Prostate gland (tissue), 2 donors: ENCODE measurements at places on chromosomes 6 and 20.

DNA sequence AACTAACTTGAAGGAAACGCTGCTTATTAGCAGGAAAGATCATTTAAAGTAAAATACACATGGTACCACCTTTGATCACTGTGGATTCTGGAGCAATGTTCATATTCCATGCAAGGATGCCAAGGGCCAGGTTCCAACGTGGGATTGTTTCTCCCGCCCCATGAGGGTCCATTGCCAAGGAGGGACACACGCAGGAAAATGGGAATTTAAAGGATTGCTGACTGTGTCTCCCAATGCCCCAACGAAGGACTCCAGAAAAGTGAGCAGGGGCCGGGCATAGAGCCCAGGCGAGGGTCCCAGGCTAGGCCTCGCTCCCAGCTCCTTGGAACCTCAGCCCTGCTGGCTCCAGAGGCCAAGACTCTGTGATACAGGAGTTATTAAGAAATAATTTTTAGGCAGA is 111.2 kb downstream of the DACT2 start:
- no peak for DNase-seq

GRCh38 chr6:111195656-111196055 is 108.4 kb downstream of the SLC16A10 start:
- no peak for DNase-seq

DNA sequence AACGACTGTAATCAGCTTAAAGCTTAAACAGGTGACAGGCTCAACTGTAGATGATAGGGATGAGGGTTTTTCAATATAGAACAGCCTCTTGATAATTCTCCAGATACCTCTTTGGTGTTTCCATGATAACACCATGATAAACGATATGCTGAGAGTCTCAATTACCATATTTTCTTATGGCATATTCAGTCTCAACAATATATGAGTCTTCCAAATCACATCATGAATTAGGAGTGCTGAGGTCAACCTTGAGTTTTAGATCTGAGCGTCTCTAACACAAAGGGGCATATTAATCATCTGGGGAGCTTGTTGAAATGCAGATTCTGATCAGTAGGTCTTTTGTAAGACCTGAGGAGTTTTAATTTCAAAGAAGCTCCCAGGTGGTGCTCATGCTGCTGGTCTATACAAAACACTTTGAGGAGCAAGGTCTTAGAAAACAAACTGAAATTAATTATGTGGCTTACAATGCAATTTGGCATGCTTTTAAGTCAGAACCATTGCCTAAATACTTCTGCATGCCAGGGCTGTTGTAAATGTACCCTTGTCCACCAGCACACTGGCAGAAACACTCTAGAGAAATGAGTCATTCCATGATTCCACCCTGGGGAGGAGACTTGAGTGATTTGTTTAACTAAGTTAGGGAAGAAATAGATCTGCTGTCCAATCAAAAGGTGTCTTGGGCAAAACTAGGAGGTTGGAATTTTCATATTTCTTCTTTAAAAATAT is 49.6 kb downstream of the PTCHD4 start:
- no peak for DNase-seq

DNA sequence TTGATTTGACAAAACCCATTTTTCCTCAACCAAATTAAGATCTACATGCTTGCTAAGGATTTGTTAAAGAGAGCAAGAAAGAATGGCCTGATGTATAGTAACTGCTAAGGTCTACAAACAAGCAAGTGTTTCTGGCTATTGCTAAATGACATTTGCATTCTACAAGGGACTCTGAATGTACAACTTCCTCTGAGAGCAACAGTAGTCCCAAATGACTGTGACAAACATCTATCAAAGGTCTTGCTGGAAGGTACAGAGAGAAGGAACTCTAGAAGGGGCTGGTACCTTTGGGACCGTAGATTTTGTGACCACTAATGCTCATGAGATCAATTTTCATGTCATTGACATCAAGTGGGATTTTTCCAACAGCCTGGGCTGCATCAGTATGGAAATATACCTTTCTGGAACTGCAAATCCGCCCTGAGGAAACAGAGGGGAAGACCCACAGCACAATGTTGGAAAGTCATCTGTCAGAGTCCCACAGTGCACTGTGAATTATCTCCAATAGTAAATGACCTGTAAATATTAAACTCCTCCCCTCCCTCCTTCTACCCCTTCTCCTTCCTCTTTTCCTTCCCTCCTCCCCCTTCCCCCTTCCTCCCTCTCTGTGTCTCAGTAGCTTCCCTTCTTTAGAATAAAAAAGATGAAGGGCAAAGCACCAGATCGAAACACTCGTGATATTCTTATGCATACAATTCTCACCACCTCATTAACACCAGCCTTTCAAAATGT is 15.9 kb upstream of the CPNE1 start:
- DNase-seq = no peak

DNA sequence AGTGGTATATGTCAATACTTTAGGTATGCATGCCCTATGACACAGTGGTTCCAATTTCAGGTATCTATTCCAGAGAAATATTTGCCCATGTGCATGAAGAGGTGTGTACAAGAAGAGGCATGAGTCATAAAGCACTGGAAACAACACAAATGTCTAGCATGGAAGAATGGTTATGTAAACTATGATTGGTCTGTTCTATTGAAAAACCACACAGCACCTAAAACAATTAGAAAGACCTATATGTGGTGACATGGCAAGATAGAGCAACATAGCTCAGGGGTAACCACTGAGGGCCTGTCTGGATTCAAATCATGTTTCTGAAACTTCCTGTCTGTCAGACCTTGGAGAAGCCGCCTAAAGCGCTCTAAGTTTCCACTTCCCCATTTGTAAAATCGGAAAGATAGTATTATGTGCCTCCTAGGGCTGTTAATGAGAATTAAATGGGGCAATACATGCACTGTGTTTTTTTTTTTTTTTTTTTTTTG is 76.0 kb upstream of the SHLD1 start:
- DNase-seq = no peak

DNA sequence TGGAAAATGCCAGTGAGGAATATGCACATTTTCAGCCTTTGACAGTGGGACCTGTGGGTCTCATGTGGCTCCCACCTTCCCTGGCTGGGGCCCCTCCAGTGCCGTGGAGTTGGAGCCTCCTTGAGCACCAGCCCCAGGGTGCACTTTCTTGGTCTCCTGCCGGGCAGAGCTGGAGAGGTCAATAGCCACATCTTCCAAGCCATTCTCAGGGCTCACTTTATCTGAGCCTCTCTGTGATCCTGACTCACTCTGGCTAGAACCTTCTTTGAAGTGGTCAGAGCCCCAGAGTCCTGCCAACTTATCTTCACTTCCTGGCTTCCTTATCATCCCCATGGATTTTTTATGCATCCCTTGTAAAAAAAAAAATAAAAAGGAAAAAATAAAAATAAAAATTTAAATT is 5.7 kb downstream of the VSX1 start:
- no peak for DNase-seq

DNA sequence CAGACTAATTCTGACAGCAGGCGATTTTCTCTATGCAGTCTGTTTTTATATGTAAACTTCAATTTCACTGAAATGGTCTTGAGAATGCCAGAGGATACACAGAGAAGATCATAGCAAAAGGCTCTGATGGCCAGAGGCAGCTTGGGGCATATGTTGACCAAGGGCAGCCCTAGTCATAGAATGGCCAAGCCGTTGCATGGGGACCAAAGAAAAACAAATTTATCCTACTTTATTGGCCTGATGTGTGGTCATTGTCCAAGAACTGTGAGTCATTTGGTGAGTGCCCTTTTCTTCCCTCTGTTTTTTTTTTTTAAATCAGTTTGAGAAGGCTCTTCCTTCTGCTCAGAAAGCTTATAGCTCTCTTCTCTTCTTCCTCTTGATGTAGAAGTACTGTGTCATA is 5.8 kb downstream of the HDGFL1 start:
- no peak for DNase-seq

- no peak for DNase-seq
Observed at GRCh38 chr6:71727632-71728294, 158.6 kb upstream of the RIMS1 start.

GRCh38 chr6:65700561-65700960 is 6.5 kb downstream of the EYS start:
- no peak for DNase-seq

- no peak for DNase-seq
Observed at GRCh38 chr6:88380083-88380482, 213.9 kb upstream of the CNR1 start.

- peak; percentile 69 for DNase-seq
Observed at GRCh38 chr20:51639206-51639832, 96.8 kb upstream of the NFATC2 start.

DNA sequence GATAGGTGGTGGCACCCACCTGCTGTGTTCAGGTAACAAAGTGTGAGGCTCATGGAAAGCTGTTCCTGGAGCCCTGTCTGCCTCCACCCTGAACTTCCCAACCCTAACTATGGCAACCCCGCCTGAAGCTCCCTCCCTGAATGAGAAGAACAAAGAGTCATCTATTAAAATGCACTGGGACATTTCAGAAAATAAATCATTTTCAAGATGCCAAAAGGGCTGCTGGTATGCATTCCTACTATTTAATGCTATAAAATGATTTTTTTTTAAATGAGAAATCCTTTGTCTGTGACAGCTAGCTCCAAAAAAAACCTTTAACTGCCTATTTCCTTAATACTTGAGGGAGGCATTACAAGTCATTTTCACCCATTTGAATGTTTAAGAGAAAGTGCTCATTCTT is 84.3 kb upstream of the MRPS10 start:
- DNase-seq = no peak
